ENCODE measurements at places on chromosomes 7 and 10. TPM values are rescaled to one million over a fixed set of nuclear protein-coding genes. Genes with fewer than 3 reads are reported as not detected.

Gene ACHE
- 5.7 TPM for total RNA-seq

Gene PRR15
- 15.1 TPM for total RNA-seq

Gene FZD1
- 0.61 TPM for total RNA-seq

Gene FAM25C
- total RNA-seq, result not detected

Gene PKD2L1
- 0.20 TPM for total RNA-seq

Gene TWIST1
- not detected for total RNA-seq

Gene ERVW-1
- 0.09 TPM for total RNA-seq

Gene CDK6
- 30.0 TPM for total RNA-seq

DNA sequence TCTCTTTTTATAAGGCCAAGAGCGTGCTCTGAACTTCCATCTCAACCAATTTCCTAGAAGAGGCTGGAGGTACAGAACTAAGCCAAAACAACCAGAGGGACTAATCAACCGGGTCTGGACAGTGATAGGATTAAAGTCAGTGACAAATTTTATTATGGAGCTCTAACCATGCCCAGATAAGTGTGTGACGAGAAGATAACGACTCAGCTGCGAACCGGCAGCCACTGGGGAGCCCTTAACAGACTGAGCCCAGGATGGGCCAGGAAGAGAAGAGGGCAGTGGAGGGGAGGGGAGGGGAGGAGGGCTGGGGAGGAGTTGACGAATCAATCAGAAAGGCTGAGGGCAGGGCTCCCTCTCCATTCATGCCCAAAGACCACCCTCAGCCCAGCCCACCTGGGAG lies 119.9 kb downstream of the PLXNA4 start:
- peak; percentile 35 for DNase-seq

DNA sequence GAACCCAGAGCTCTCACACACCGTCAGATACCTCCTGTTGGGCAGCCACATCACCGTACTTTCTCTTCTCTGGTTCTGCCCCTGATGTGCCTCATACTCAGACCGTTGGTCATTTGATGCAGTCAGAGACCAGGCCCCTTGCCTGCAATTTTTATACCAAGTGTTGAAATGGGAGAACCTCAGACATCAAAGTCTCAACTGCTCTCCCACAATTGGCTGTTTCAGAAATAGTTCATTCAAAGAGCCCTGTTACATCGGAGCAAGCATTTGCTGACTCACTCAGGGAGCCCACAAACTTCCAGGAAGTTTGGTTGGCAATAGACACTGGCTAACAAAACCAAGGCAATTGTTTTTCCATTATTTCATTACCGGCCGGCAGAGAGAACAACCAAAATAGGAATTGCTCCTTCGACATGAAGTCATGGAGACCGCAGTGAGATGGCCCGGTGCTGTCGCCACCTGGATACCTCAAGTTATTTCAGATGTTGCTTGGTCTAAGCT lies 33.5 kb upstream of the ADAM12 start:
- DNase-seq, result no peak

DNA sequence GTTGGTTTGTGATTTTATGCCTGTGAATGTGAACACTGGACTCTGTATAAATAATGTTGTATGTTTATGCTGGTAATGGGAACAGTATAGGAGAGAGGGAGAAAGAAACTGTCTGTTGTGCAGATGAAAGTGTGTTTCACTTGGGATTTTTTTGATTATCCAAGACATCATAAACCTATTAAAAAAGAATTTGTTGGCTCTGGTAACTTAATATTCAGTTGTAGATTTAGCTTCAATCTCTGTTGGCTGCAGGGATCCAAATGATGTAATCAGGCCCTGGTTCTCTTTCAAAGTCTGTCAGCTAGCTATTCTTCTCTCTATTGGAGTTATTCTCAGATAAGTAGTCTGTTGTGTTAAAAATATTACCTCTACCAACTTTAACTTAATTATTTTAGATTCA lies 168.8 kb upstream of the RHOBTB1 start:
- no peak for DNase-seq

DNA sequence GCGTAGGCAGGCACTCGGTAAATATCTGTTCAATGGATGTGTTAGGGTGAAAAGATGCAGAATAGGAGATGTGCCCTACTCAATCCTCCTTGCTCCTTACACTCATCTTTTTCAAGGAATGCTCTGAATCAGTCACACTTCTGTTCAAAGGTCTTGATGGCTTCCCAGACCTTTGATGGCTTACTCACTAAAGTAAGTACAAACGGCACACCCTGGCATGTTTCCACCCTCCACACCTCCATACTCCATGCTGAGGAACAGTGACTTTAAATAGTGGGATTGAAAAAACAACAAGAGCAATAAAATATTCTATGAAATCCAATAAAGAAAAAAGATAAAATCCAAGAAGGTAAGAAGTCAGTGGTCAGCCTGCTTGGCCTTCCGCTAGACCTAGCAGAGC lies 569.2 kb downstream of the SORCS1 start:
- no peak for DNase-seq

- peak; percentile 86 for DNase-seq
Measured at GRCh38 chr7:138773817-138774216, 24.0 kb upstream of the TMEM213 start.

- DNase-seq, result no peak
Measured at GRCh38 chr10:7082967-7083366, 327.9 kb downstream of the SFMBT2 start.

- DNase-seq, result no peak
Measured at GRCh38 chr7:81430150-81430549, 339.7 kb downstream of the HGF start.

DNA sequence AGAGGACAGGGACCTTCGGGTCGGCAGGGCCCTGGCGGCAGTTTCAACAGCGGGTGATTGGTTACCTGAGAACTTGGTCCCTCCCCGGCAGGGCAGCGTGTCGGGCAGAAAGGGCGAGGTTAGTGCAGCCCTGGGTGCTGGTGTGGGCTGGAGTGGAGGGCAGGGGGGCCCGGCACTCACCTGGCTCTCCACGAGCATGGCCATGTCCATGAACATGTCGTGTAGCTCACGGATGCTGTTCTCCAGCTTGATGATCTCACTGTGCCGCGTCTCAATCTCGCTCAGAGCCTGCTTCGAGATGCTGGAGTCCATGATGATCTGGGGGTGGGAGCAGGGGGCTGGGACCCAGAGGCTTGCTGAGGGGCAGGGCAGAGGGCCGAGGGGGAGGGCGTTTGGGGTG lies 16.8 kb downstream of the STX1A start:
- no peak for DNase-seq

- DNase-seq, result no peak
Measured at GRCh38 chr7:30655096-30655970, 26.9 kb downstream of the CRHR2 start.

DNA sequence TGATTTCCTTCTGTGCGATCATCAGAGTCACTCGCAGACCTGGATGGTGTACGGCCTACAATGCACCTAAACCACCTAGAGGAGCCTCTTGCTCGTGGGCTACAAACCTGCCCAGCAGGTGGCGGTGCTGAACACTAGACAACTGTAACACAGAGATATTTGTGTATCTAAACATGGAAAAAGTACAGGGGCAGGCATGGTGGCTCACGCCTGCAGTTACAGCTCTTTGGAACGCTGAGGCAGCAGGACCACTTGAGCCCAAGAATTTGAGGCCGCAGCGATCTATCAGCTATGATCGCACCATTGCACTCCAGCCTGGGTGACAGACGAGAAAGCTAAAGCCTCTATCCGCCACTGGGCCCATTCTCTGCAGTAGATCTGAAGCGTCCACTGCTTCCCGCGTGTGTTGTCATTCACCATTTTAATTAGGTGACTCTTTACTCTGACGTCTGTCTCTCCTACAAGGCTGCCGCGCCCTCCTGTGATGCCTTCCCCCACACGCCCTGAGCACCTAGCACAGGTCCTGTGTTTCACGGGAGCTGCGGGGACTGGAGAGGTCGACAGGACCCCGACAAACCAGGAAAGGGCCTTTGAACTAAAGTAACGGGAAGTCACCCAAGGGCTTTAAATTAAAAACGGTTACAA lies 774 bp downstream of the TUBGCP2 start:
- peak; percentile 71 for DNase-seq

- DNase-seq, result no peak
Measured at GRCh38 chr10:16316733-16317390, 119.9 kb upstream of the PTER start.

DNA sequence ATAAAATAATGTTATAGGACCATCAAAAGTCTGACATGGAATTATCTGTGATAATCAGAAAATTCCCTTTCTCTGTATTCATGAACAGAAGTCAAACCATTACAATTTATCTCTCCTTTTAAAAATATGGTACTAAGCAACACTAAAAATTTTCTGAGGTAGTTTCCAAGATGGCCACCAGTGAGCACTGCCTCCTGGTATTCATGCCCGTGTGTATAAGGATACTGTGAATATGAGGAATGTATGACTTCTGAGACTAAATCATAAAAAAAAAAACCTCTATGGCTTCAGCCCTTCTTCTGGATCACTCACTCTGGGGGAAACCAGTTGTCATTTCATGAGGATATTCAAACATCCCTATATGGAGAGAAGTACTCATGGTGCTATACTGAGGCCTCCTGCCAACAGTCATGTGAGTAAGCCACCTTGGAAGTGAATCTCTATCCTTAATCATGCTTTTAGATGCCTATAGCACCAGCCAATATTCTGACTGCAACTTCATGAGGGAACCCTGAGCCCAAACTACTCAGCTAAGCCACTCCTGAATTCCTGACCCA lies 41.1 kb downstream of the SIRT1 start:
- DNase-seq, result no peak

- DNase-seq, result peak; percentile 45
Measured at GRCh38 chr10:122727426-122727825, 27.8 kb upstream of the C10orf120 start.

DNA sequence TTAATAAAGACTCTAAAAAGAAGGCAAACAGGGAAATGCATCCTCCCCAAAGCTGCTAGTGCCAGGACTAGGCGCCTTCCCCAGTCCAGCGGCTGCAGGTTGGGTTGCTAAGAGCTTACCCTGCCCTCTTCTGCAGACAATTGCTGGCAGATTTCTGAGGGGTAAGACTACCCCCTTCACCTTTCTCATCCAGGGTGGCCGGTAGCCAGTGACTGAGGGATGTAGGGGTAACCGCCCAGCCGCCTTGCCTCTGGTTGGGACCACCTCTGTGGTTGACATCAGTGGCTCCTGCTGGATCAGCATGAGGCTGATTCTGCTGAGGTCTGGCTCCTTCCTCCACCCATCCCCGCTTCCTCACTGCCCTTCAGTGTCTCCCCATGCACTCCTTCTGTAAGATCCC lies 71.2 kb downstream of the ADCYAP1R1 start:
- peak; percentile 14 for DNase-seq

DNA sequence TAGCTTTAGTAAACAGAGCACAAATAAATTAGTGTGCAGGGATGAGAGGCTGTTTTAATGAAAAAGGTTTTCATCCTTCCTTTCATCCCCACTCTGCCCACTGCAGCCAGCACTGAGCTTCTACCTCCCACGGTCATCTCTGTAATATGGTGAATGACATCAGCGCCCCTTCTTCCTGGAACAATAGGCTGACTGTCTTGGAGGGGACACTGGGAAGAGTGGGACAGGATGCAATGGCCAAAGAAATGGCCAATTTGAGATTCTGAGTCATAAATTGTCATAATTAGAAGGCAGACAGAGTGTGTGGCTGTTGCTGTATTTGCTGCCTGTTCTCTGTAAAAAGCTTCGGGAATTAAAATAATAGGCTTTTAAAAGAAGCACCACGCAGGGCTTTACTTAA lies 126.7 kb upstream of the CALN1 start:
- DNase-seq, result no peak

Measured in H9 (cell line).